Gastroesophageal sphincter (tissue), 4 donors: ENCODE measurements at places on chromosomes 7 and 10.
A peak's percentile ranks its signal among the peaks of the same experiment; 100 is the strongest.

- peaks cover 12% of the 10 kb centered on the region for H3K4me1 ChIP-seq
- peaks cover 12% of the 10 kb centered on the region for H3K27me3 ChIP-seq
- peak; percentile 13 for ATAC-seq
- H3K36me3 ChIP-seq, result peaks cover 51% of the 10 kb centered on the region
Observed at GRCh38 chr7:101232141-101232850, 5.3 kb downstream of the CLDN15 start.

DNA sequence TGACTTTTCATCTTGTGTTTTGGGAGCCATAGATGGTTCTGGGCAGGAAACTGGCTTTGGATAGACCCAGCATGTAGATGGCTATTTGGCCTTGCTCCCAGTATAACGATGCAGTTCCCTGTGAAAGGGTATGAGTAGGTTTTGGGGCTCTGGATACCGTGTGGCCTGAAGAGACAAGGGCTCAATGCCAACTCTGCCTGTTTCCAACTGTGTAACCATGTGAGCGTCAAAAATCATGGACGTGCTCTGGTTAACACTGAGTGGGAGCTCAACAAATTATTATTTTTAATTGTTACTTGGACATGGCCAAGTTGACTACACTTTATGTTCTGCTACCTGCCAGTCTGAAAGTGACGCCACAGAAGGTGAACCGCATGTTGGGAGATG is 41.8 kb downstream of the EGFR start:
- H3K27ac ChIP-seq, result peak overlapping the region; percentile 65
- no peak overlapping the region for H3K4me3 ChIP-seq
- ATAC-seq, result no peak
- no peaks in the 10 kb centered on the region for H3K36me3 ChIP-seq
- H3K4me1 ChIP-seq, result peaks cover 91% of the 10 kb centered on the region

DNA sequence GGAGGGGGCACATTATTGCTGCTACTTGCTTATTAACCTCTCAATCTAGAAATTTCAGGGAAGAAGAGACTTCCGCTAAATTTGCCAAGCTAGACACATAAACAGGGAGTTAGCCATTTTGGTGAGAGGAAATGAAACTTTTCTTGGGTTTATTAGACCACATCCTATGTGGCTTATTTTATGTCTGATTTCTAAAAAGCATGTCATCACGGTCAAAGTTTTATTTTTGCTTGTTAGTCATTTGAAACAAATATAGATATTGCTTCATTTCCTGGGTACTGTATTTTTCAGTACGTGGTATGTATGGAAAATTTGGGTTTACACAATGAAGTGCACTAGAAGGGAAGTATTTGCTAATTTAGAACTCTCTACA is 144.1 kb downstream of the TCF7L2 start:
- no peaks in the 10 kb centered on the region for H3K27me3 ChIP-seq
- no peaks in the 10 kb centered on the region for H3K36me3 ChIP-seq
- no peak for ATAC-seq
- no peak overlapping the region for H3K27ac ChIP-seq
- H3K4me1 ChIP-seq, result peaks cover 43% of the 10 kb centered on the region

DNA sequence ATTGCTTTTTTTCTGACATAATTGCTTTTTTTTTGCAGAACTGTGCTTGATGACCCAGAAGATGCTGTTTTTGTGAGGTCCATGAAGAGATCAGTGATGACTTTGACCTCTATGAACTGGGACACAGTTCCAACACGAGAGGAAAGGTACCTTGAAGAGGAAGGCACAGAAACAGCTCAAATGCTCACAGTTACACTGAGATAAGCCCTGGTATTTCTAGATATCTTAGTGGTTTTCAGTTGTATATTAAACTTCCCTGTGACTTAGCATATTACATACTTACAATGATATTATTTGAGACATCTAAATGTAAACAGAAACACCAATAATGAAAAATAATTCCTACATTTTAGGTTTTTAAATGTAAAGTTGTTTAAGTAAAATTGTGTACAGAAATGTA is 54.7 kb downstream of the LRRC72 start:
- no peak overlapping the region for H3K27ac ChIP-seq
- no peak overlapping the region for H3K4me3 ChIP-seq
- no peaks in the 10 kb centered on the region for H3K4me1 ChIP-seq
- ATAC-seq, result no peak
- no peaks in the 10 kb centered on the region for H3K27me3 ChIP-seq

DNA sequence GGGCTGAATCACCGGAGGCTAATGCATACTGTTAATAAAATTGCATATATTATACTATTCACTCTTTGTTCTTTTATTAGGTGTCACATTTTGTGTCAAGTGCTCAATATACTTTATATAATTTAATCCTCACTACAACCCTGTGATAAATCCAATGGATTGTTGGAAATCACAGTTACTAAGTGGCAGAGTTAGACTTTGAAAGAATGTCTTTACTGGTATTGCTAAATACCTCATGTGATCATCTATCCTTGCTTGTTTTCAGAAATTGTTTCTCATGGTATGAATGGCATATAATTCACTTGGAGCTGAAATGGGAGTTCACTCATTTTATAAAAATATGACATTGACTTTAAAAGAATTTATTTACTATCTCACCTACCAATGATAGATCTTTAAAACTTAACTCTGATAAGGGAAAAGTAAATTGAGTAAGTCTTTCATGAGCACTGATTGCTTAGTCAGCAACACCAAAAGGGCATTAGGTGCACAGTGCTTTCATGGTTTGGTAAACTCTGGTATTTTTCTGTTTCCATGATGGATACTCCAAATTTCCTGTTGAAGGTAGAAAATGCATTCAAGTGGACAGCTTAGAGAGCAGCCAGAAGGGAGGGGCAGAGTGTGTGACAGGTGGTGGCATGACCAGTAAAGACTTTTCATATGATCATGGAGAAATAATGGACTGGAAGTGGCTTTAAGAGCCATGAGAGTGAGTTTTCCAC is 22.6 kb downstream of the ENKUR start:
- no peaks in the 10 kb centered on the region for H3K36me3 ChIP-seq
- ATAC-seq, result no peak
- H3K4me3 ChIP-seq, result no peak overlapping the region
- H3K4me1 ChIP-seq, result no peaks in the 10 kb centered on the region
- H3K27ac ChIP-seq, result no peak overlapping the region
